ENCODE measurements at places on chromosomes 3 and 15.

GRCh38 chr3:48695393-48695753 is 9.7 kb upstream of the NCKIPSD start:
- DNase-seq: no peak

- no peak for DNase-seq
Observed at GRCh38 chr3:97975466-97975865, 3.2 kb upstream of the RIOX2 start.

GRCh38 chr15:70319466-70319865 is 221.7 kb upstream of the TLE3 start:
- DNase-seq: no peak

DNA sequence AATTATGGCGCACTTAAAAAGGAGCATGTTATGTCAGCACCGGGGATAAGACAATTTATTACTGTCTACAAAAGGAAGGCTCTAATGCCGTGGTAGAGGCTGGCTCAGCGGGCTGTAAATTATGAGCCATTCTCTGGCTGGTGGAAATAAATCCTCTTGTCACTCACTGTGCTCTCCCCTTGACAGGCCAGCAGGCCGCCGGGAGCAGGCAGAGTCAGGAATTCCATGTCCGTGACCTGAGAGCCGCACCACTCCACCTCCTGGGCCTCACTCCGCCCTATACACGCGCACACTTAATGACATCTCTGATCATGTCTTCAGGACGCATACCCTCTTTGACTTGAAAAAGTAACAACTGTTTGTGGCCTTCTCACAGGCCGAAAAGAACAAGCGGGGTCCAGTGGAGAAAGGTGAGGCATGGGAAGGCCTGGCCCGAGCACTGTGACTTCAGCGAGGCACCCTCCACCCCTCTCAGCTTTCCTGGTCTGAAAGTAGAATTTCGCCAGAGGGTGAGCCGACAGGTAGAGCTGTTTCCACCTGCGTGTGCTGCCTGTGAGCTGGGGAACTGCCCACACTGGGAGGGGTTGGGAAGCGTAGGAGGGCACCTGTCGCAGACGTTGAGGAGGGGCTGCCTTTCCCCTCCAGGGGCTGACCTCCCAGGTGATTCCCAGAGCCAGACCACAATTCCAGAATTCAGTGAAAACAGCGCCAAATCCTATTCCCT is 13.2 kb upstream of the PCSK6 start:
- DNase-seq: no peak

- DNase-seq: no peak
Observed at GRCh38 chr15:74349241-74349778, 18.1 kb downstream of the CYP11A1 start.

Measured in AG04450 (cell line).